GM23338 (cell line): ENCODE measurements at places on chromosomes 2 and 18.

DNA sequence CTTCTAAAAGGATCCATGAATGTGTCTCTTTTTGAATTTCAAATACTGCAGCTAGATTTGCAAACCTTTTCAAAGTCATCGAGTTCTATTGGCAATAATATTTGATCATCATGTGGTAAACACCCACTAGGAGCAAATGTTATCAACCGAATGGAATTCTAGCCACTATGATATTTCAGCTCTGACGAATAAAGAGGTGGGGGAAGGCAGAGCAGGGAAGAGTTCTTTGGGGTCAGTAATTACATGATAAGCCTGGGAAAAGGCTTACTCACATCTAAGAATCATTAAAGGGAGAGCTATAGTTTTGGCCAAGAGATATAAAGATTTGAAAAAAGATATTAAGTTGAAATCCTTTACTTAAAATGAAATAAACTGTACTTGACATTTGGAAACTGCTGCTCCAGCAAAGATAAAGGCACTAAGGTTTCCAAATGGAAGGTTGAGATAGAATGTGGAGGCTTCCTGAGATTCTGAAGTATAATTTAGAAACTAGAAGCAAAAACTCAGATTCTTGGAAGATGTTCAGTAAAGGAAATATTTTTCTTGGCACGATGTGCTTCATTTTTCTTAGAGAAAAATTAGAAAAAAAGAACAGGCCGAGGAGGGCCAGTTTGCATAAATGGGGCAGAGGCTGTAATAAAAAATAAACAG is 104.7 kb upstream of the ARHGAP28 start:
- no peak for DNase-seq

- DNase-seq, result no peak
These were observed 104.2 kb upstream of the ODC1 start for GRCh38 chr2:10552220-10552870.

DNA sequence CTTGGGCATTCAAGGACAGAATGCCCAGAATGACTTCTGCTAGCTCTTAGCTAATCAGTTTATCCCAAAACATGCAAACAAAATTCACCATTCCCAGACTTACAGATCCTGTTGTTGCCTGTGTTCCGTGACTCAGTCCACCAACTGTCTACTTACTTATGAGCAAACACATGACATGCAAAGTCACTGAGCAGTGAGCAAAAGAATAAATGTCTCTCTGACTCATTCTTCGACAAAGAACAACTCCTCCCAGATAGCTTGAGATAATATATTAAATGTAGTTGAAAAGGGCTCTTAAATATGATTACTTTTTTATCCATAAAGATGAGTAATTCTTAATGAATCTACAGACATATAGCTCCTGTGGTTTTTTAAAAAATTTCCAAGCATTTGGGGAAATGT is 9.0 kb upstream of the CREG2 start:
- no peak for DNase-seq

DNA sequence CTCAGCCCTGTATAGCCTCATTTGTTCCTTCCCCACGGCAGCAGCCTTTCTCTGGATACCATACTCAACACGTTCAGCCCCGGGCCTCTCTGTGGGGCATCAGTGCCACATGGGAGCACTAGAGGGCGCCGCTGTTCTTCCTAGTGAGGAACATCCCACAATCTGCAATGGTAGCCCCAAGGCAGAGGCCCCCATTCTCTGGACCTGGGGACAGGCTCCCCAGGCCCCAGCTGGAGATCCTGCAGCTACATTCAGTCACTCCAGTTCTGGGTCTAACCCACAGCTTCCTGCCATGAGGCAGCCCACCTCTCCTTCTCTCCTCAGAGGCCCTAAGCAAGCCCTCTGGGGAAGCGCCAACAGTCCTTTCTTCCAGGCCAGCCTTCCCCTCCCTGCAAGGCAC is 14.2 kb upstream of the SFXN5 start:
- peak; percentile 96 for DNase-seq

- DNase-seq, result no peak
These were observed 19.9 kb downstream of the FHL2 start for GRCh38 chr2:105378921-105379383.

GRCh38 chr2:236895497-236895896 is 190.2 kb upstream of the COPS8 start:
- DNase-seq, result no peak
